ENCODE measurements at places on chromosomes 1 and 21.
A peak's percentile ranks its signal among the peaks of the same experiment; 100 is the strongest.

- no peak for DNase-seq
Observed at GRCh38 chr1:53765657-53766056, 26.7 kb upstream of the GLIS1 start.

DNA sequence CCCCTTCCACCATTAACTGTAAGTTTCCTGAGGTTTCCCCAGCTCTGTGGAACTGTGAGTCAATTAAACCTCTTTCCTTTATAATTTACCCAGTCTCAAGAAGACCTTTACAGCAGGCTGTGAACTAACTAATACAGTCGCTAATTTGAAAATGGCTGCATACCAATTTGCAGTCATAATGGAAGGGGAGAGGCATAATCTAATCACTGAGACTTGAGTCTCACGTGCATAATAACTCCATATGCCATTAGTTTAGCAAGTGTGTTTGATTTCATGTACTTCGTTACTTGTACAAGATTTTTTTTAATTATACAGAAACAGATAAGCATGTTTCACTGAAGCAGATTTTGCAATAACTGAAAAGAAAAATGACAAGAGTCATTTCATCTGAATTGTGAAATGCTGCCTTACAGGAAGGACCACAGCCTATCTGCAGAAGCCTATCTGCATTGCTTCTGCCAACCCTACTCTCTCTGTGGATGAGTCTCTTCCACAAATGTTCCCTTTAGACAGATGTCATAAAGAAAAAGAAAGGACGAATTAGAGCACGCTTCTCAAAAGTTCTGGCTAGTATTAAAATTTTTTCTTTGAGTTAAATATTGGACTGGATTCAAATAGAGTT, 99.1 kb downstream of the PTGER3 start:
- no peak for DNase-seq

GRCh38 chr1:156487862-156488261, 12.7 kb downstream of the MEF2D start:
- no peak for DNase-seq

DNA sequence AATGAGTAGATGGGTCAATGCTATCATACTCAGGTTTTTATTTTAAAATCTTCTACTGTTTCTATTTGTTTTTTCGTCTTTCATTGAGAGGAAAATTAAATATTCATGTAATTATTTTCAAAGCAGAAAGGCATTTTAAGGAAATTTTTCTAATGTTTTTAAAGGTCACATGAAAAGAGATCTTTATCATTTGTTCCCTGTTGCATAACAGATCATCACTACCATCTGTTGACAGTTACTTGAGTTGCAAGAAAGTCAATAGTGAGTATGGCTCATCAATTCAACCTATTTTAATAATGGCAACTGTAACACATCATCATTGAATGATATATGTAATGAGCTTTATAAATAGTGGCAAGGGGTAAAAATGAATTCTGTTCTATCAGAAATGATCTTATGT, 369.7 kb downstream of the DPYD start:
- DNase-seq, result no peak

- DNase-seq, result no peak
Observed at GRCh38 chr1:27478098-27478497, 11.9 kb downstream of the WASF2 start.

DNA sequence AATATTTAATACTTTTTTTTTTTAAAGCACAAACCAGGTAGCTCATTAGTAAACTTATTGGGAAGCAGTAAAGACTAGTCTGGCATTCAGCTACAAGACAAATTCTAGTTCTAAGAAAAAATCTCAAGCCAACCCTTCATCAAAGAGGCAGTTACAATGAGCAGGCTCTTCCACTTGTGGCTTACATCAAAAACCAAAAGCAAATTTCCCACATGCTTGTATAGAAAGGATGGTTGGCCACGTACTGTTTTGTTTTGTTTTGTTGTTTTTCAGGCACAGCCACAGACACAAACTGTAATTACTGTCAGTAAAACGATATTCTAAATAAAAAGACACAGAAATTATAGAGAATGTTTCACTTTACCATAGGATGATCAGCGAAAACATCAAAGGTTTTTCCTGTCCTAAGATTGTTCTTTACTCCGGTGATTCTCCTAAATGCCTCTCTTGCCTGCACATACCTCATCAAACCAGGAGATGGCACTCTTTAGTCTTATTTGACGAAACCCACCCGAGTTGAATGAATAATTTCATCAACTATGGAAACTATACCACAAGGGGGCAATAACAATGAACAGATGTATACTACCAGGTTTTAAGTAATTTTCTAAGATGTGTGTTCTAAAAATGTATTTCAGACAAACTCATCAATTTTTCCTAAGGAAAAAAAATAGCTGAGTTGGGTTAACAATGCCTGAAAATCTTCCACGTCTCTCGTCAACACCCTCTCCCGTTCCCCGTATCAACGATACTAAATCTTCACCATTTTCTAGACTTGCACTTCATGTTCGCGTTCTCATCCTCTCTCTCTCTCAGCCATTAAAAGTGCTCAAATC, 26.9 kb downstream of the RPL5 start:
- peak; percentile 89 for DNase-seq

- no peak for DNase-seq
Observed at GRCh38 chr1:160483505-160484185, 39.4 kb downstream of the SLAMF6 start.

DNA sequence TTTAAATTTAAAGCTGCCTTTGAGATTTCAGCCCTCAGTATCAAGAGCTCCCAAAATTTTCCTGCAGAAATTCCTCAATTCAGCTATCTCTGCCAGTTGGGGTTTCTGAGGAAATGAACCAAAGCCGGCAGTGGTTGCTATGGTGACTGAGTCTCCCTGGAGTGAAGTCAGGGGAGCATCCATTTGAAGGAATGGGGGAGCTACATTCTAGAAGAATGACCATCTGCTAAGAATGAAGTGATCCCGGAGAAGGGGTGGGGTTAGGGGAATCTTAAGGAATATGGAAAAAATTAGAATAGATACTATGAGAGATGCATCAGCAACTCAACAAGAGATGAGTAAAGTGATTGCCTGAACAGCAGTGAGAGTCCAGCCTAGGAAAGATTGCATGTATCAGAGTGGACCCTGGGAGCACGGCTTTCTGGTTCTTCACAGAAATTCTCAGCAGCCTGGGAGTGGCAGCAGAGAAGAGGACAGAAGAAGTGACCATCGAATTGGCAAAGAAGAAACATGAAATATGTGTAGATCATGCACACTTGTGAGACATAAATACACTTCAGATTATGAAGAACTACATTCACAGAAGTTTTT, 94.7 kb downstream of the CHD1L start:
- DNase-seq, result no peak

GRCh38 chr1:17375651-17376050, 3.7 kb downstream of the PADI6 start:
- peak; percentile 78 for DNase-seq

GRCh38 chr1:30409476-30410152, 313.8 kb downstream of the MATN1 start:
- no peak for DNase-seq

- no peak for DNase-seq
Observed at GRCh38 chr21:15749861-15750159, 20.0 kb downstream of the USP25 start.

- no peak for DNase-seq
Observed at GRCh38 chr1:151763990-151764389, 694 bp upstream of the MRPL9 start.

GRCh38 chr1:178126741-178127185, 32.9 kb downstream of the RASAL2 start:
- DNase-seq, result no peak

DNA sequence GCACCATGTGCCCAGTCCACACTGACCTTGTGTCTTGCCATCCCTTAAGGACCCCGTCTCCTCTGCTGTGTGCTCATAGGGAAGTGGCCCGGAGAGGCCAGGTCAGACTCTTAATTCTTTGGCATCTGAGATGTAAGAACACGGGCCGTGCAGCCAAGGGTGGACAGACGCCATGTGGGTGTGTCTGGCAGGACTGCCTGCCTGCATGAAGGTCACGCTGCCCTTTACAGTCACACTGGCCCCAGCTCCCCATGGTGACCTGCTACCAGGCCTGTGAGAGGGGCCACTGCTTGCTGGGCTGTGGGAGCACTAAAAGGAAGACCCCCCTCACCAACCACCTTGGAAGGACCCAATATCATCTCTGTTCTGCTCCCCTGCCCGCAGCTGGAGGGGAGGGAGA, 17.7 kb downstream of the DHRS3 start:
- no peak for DNase-seq

DNA sequence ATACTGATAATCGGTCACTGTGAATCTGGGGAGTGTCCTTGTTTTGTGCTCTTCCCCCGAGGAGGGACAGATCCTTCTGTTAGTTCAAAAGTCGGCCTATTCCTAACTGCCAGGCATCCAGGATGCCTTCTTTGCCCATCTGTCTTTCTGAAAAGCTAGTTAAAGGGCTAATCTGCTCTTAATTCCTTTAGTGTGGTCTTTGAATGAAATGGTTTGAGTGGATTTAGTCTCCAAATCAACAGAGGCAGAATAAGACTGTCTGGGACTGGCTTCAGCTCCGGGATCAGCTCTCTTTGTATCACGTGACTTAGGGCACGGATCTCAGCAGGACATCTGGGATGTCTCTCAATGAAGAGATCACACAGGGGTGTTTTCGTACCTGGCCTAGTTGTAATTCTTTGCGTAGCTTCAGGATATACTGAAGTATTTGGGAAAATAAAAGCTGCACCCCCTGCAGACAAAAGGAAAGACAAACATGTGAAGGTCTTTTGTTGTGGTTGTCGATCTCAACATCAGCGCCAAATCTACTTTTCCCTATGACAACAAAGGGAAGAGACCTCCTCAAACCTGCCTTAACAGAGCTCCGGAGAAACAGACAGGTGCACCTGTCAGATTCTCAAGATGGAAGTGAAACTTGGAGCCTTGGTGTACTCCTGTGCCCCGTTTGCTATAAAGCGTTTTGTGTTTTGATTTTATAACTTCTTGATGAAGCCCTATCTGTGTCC, 97.9 kb downstream of the ERG start:
- no peak for DNase-seq

DNA sequence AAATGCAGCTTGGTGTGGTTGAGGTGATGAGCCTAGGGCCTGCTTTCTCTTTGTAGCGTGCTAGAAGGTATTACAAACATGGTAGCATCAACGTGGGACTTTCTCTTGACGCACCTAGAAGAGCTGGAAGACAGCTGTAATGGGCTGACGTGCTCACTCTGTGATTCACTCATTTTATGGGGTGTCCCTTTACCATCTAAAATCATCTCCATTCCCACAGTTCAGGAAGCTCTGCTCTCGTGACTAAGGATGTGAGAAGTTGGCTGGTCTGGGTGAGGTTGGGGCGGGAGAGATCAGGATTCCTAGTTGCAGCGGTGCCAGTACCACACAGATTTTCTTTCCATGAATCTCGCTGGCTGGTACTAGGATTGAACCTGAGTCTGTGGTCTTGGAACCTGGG, 4.2 kb downstream of the HTR6 start:
- DNase-seq, result no peak

DNA sequence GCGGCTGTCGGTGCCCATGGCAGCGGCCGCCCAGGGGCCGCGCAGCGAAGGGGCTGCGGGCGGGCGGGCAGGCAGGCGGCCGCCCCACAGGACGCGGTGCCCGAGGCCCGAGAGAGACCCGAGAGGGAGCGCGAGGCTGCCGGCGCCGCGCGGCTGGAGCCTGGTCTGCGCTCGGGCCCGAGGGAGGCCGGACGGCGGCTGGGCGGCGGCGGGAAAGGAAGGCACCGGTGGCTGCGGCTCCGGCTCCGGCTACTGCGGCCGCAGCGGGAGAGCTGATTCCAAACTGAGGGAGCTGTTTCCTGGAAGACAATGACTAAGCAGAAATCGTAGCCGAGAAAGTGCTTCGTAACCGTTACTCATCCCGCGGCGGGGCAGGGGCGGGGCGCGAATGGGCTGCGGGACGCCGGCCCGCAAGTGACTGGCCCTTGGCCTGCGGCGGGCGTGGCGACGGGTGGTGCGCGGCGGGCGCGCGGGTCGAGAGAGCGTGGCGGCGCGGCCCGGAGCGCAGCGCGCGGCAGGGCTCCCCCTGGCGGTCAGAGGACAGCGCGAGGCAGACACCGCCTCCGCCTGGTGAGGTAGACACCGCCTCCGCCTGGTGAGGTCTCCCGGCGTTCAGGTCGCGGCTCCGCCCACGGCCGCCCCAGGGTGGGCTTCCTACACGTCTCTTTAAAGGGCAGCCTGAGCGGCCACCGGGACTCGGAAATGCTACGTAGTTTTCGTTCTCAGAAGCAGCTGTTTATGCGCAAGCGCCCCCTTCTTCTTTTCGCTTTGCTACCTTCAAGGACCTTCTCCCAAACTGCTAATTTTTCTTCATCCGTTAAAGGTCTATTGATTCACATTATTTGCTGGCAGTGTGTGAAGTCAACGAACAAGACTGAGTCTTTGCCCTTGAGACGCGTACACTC, at the start of gene GCLM:
Gene GCLM (minus strand): TSS at position 285 of the 905 bp plus-strand sequence. CDS start 267 bp downstream, at position 18.
- peak; percentile 88 for DNase-seq

- DNase-seq, result no peak
Observed at GRCh38 chr1:160453443-160453842, 53.1 kb downstream of the VANGL2 start.

- no peak for DNase-seq
Observed at GRCh38 chr1:4660917-4661594, 6.6 kb downstream of the AJAP1 start.

- no peak for DNase-seq
Observed at GRCh38 chr1:176531036-176531435, 68.1 kb downstream of the PAPPA2 start.

- DNase-seq, result no peak
Observed at GRCh38 chr1:52413410-52413989, 9.1 kb downstream of the PRPF38A start.

DNA sequence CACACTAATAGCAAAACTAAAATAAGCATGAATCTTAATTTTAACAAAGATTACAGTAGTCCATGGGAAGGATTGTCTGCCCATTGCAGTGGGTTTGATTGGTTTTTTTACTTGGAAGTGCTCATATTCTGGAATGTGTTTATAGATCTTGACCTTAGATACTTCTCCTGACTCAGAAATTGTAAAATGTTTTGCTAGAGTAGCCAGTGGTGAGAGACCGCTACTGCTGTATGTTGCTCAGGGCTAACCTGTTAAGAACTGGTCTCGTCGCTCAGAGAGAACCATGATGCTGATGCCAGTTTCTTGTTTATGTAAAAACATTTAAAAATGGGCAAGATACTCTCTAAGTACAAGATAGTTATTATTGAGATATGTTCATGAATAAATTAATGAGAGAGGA, 99.9 kb downstream of the ROR1 start:
- DNase-seq, result no peak
